ENCODE measurements at places on chromosomes 7 and 10. TPM values are rescaled to one million over a fixed set of nuclear protein-coding genes. Genes with fewer than 3 reads are reported as not detected.

Gene MSMB
- total RNA-seq = not detected

Gene RELN
- 7.9 TPM for total RNA-seq

Gene ZNF467
- total RNA-seq = 2.7 TPM

Gene PIP
- not detected for total RNA-seq

Gene PTPRE
- 43.3 TPM for total RNA-seq

Gene LRMDA
- 7.2 TPM for total RNA-seq

Gene AP5Z1
- total RNA-seq = 19.8 TPM

Gene MYH16
- 0.53 TPM for total RNA-seq

Gene FAM107B
- total RNA-seq = 117 TPM

Gene LIPM
- not detected for total RNA-seq

Gene REEP3
- total RNA-seq = 61.2 TPM

Gene ACADSB
- total RNA-seq = 4.5 TPM

Gene ACTL6B
- total RNA-seq = not detected

Gene LIPK
- not detected for total RNA-seq

Gene ARMC3
- total RNA-seq = not detected

Gene CPXM2
- 9.2 TPM for total RNA-seq

Gene CAMK2B
- total RNA-seq = 2.7 TPM

Gene LRRC17
- total RNA-seq = 12.7 TPM

Gene FKBP6
- total RNA-seq = not detected

Gene ING3
- 23.1 TPM for total RNA-seq

Gene CASTOR2
- 15.6 TPM for total RNA-seq

Gene ASCC1
- 26.8 TPM for total RNA-seq

Gene FBXO24
- 0.74 TPM for total RNA-seq

Gene SPDYE8
- not detected for total RNA-seq

Gene OPN1SW
- total RNA-seq = not detected

Gene ERV3-1
- total RNA-seq = 11.3 TPM

Gene TRIM24
- total RNA-seq = 12.9 TPM

Gene OR2A42
- total RNA-seq = under 0.01 TPM

Gene SLC35G1
- 4.4 TPM for total RNA-seq

Gene BLOC1S2
- 43.3 TPM for total RNA-seq

Gene NCAPG2
- 39.6 TPM for total RNA-seq

Gene PHKG1
- 0.59 TPM for total RNA-seq

Gene FAM241B
- not detected for total RNA-seq

Gene OR2A1
- total RNA-seq = not detected

Gene PALD1
- total RNA-seq = 90.4 TPM

Gene EPHB6
- 0.79 TPM for total RNA-seq

Gene WAPL
- total RNA-seq = 53.0 TPM

Gene SH2D4B
- under 0.01 TPM for total RNA-seq

Gene SPAM1
- total RNA-seq = not detected

Gene PNLIPRP2
- total RNA-seq = not detected

Gene PAPSS2
- 74.3 TPM for total RNA-seq
